Stomach (tissue), 19 donors: ENCODE measurements at places on chromosomes 5 and 9. TPM values are rescaled to one million over a fixed set of nuclear protein-coding genes. Genes with fewer than 3 reads are reported as not detected.

The MEIKIN gene
- not detected for total RNA-seq

The ORM2 gene
- total RNA-seq = not detected

The NSMF gene
- 56.6 TPM for total RNA-seq

The STXBP1 gene
- 31.3 TPM for total RNA-seq

The SPARC gene
- 170 TPM for total RNA-seq

The IFNA2 gene
- total RNA-seq = not detected

The PFN3 gene
- not detected for total RNA-seq

The TAF11L12 gene
- not detected for total RNA-seq
